ENCODE measurements at places on chromosomes 5 and 9.

DNA sequence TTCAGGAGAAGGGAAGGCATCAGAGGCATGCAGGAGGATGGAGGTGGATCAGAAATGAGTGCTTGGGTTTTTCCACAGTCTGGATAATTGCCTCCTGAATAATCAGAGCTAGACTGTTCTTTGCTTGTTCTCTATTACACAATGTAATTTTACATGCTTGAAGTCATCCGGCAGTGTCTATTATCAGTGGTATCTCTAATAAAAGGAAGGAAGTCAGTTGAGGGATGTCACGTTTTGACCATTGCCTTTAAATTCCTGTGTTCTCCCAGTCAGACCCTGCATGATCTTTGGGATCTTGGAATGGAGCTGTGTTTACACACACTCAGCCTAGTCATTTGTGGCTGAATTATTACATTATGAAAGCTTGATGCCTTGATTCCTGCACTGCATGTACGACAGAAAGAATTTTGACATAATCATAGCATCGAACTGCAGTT, 91.0 kb downstream of the PDE8B start:
- DNase-seq: no peak

DNA sequence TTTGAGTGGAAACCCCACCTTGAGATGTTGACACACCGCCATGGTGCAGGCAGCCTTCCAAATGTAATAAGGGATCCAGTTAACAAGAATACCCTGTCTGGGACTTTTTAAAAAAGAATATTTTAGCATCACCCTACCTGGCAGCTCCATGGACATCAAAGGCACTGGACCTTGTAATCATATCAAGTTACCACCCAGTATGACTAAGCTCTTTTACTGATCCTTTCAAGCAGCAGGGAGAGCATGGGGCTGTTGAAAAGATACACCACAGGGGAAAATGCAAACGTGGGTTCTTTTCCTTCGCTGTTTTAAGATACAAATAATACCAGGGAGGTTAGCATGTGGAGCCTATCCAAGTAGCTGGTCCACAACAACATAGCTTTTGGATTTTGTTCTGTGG, 211.2 kb downstream of the SAXO1 start:
- no peak for DNase-seq

DNA sequence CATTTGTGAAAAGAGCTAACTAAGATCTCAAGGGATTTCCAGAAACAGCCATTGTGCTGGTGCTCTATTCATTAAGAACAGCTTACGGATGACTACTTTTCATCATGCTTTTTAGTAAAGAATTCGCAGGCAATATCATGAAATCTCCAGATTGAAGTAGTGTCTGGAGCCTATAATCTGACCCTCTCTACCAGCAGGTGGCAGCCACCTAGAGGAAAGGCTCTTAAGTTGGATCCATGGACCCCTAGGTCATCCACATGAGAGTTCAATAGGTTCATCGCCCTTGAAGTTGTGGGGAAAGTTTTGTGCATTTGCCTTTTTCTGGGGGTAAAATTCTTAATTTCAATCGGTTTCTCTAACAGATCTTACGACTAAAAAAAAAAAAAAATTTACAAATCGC, 82.3 kb downstream of the SLC1A3 start:
- DNase-seq: peak; percentile 50

DNA sequence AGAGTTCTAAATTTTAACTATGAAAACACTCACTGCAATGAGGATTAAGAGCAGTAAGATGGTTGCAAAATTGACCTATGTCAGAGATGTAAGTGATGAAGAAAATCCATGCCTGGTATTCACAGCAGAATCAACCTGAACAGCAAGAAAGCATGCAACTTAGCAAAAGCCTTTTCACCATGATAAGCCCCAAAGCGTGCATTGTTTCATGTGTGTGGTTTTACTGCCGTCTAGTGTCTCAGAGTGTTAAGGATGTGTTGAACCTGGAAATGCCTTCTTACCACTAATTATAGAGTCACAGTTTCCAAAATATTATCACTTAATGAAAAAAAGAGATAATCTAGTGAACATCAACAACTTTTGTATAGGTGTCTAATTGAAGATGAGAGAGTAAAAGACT, 415.2 kb upstream of the TRPC7 start:
- peak; percentile 26 for DNase-seq

- no peak for DNase-seq
Observed at GRCh38 chr9:131529597-131530545, 1.2 kb downstream of the UCK1 start.

DNA sequence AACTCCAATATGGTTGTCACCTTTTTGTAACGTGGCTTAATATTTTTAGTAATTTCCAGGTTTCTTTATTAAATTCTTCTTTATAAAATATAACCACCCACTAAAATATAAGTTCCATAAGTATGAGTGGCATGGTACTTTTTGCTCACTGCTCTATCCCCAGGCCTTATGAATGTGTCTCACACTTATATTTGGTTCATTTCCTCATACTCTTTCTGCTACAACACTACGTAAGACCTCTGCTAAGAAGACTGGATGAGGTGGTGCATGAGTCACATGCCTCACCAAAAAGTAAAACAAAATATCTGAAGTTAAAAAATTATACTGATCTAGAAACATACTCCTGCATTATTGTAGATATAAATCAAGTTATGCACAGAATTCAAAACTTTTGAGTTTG, 400.9 kb downstream of the HCN1 start:
- no peak for DNase-seq

GRCh38 chr9:37011530-37011929, 22.5 kb downstream of the PAX5 start:
- no peak for DNase-seq

DNA sequence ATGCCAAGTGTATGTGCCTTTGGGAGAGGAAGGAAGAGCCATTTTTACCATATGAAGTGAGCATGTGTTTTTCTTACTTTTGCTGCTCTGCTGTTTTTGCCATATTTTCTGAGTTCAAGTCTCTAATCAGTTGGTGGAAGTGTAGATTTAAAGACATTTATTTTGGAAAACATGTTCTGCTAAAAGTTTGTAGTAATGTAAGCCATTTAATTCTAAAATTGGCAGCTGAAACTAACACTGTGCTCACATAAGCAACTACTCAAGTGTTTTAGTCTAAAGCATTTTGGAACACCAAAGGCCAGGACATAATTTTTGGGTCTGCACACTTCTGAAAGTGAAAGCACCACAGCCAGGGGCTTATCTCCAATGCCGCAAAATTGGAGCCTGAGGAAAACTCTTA, 363.4 kb upstream of the ZNF608 start:
- no peak for DNase-seq

DNA sequence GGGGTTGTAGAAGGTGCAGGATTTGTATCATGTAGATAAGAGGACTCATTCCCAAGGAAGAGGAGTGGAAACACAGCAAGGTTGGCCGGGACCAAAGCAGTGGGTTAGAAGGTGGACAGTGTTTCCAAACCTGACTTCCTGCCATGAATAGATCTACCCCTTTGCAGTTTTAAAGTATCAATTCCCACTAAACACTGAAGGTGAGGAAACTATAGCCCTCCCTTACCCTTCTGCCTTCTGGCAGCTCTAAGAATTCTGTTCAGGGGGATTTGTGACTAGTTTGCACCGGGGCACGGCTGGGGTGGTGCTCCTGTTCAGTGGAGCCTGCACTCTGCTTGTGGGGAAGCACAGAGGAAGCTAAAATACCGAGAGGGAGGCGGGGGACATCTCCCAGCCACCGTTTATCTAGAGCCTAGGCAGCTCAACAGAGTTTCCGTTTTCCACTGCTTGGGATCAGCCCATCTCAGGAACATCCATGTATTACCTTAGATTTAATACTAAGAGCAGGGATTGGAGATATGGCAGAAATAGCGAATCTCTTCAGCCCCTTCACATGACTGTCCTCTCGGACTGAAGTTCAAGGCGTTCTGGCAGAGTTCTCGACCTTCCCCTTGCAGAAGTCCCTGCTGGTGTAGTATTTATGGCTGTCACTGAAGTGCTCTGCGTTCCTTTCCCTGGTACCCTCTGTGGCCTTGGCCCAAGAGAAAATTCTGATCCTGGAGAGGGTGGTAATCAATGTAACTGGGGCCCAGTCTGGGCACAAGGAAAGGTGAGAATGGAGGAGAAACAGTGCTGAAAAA, 5.4 kb downstream of the ISL1 start:
- no peak for DNase-seq

GRCh38 chr5:53942724-53943123, 367.6 kb downstream of the ARL15 start:
- DNase-seq: no peak

DNA sequence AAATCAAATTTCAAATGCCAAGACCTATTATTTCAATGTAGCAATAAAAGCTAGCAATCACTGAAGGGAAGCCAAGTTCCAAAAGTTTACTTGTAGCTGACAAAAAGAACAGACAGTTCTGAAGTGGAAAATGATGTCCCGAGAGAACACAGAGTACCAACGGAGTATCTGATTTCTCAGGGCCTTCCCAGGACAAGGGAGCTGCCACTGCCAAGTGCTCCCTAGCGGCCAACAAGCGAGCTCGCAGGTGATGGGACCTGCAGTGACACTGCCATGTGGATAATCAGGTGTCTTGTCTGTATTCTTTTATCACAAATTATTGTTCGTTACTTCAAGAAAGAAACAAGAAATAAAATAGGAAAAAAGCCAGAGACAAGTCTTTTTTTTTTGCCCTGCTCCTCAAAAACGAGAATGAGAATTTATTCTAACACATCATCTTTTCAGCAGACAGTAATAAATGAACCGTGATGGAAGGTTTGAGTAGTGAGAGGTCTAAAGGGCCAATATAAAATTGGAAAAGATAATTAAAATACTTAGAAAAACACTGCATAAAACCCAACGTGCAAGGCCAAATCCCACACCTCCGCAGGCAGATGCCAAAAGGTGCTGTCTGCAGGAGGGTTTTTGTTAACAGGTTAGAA, 159.4 kb downstream of the MYO10 start:
- DNase-seq: peak; percentile 67

- DNase-seq: no peak
Observed at GRCh38 chr5:142969186-142969585, 199.0 kb downstream of the ARHGAP26 start.

DNA sequence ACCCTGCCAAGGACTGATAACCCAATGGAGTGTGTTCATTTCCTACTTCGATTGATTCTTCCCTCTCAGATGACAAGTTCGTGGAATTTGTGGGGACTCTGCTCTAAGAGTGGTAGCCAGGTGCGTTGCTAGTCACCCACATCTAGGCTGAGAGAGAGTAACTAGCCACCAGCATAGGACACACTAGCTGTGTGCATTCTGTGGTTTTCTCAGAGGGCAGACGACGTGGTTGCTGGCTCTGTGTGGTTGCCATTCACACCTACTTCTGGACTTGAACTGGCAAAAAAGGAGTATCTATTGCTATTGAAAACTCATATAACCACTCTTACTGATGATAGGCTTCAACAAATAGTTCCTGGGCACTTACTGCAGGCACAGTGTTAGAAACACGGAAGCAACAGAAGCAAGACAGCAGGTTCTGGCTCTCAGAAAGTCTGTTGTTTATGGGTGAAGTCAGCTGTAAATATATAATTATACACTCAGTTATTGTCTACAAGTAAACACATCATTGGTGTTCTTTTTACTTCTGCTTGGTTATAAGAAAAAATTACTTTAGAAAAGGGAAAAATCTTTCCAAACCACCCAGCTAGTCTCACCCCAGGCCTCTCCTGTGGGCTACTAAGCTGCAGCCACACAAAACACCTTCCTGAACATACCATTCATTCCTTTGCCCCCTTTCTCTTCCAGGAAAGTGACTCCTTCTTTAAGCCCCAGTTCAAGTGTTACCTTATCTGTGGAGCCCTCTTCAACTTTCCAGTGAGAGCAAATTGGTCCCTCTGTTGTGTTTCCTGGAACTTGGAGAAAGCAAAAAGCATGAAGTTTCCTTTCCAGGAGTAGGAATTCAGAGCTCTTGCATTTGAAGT, 151.1 kb upstream of the HAPLN1 start:
- no peak for DNase-seq

DNA sequence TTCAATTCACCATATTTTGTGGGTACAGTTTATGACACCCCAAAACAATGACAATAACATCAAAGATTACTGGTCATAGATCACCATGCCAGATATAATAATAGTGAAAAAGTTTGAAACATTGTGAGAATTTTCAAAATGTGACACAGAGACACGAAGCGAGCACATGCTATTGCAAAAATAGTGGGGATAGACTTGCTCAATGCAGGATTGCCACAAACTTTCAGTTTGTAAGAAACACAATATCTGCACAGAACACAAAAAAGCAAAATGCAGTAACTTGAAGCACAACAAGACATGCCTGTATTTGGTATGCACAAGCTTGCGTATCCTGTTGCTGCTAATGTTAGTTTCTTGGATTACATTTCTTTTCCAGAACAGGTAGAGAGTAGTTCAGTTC, 35.8 kb downstream of the ARHGEF28 start:
- DNase-seq: no peak

- DNase-seq: no peak
Observed at GRCh38 chr5:150242251-150242894, 47.2 kb downstream of the CAMK2A start.

DNA sequence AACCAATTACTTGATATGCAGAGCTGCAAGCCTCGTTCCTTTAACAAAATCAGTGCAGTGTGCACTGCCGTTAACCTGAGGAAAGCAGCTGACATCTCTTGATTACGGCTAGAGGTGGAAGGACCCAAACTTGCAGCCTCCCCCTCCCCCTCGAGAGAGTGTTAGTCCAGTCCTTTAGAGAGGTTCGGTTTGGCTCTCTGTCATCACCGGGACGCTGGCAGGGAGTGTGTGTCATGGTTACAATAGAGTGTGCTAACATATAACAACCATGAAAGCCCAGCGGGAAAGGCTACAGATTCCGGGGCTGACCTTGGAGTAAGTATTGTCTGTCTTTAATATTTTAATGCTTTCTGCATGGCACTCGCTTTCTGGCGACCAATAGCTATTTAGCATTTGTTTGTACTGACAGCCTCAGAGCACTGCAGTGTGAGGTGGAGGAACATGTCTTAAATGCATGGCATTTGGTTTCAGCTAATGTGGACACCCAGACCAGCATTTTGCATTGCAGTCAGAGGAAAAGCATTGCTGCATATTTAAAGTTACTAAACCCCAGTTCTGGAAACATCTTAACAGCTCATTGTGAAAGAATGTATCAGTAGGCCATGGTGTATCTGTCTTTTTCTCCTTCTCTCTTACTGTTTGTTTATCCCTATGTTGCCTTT, 237.5 kb downstream of the CD180 start:
- peak; percentile 61 for DNase-seq

GRCh38 chr5:20102293-20102692, 114.3 kb upstream of the CDH18 start:
- no peak for DNase-seq

- DNase-seq: no peak
Observed at GRCh38 chr5:117337064-117337749, 762.6 kb upstream of the SEMA6A start.

GRCh38 chr9:94920420-94921091, 194.1 kb downstream of the AOPEP start:
- no peak for DNase-seq

GRCh38 chr9:21993893-21994555, at the start of gene CDKN2A:
CDKN2A (minus strand) TSS chr9:21994392.
- DNase-seq: peak; percentile 78

DNA sequence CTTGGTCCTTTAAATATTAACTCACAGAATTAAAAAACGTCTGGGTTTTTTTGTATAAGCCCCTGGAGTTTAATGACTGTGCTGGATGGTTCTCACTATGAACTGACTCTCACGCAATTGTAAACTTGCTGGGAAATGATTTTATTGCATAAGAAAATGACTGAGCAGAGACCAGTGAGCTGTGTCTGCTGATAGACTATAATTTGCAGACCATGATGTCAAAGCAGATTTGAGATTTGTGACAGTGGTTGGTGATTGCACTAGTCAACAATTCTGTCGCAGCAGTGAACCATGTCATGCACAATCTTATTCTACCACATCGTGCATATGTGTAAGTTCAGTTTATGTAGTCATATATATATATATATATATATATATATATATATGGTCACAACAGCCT, 85.7 kb upstream of the C9orf72 start:
- DNase-seq: no peak
